Stomach (tissue), 19 donors: ENCODE measurements at places on chromosomes 2 and 18. TPM values are rescaled to one million over a fixed set of nuclear protein-coding genes. Genes with fewer than 3 reads are reported as not detected.

Gene ID2
- 255 TPM for total RNA-seq

Gene HOXD12
- not detected for total RNA-seq

Gene ALK
- not detected for total RNA-seq

Gene FAM228A
- not detected for total RNA-seq

Gene GPR75
- total RNA-seq = 2.7 TPM

Gene SLC4A5
- 2.5 TPM for total RNA-seq

Gene OR6B2
- total RNA-seq = not detected

Gene ALPI
- 1.4 TPM for total RNA-seq

Gene RIT2
- total RNA-seq = not detected

Gene ASXL3
- total RNA-seq = 1.2 TPM

Gene TXNDC9
- 19.1 TPM for total RNA-seq

Gene MAL
- total RNA-seq = 9.0 TPM

Gene CCDC141
- 12.5 TPM for total RNA-seq

Gene GALNT5
- total RNA-seq = 27.5 TPM

Gene INPP5D
- 9.0 TPM for total RNA-seq

Gene LTBP1
- 134 TPM for total RNA-seq

Gene LRP1B
- under 0.01 TPM for total RNA-seq

Gene ALLC
- not detected for total RNA-seq

DNA sequence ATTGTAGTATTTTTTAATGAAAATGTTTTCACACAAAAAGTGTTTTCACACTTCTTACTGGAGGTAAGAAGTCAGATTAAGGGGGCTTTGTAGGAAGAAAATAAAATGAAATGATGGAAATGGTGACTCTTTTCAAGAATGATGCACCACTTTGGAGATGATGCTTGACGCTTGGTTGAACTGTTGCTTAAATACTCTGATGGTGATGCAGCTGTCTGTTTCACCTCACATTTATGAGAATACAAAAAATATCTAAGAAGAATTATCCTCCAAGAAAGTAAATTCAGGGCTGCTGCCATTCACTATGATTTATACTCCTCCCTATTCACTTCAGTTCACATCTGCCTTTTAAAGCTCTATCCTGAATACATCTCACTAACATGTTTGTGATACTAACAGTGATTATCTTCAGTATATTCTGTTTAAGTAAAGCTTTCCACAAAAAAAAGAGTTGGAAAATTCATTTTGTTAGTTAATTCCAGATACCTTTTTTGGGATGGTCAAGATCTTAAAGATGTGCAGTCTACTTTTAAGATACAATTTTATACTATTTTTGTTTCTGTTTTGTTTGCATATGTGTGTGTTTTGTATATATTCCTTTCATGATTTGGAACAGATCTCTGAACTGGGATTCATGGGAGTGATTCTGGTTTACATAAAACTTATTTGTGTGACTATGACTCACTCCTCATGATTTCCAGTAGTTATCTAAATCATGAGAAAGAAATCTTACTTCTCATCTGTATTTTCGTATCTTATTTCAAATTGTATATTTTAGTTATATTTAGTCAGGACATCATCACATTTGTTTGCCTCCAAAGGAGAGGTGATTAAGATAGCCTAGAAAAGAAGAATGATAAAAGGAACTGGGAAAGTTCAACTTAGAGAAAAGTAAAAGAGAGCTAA, 53.1 kb downstream of the SLC39A10 start:
- DNase-seq = no peak

GRCh38 chr2:99569386-99569785, 79.6 kb upstream of the REV1 start:
- DNase-seq = no peak

- no peak for DNase-seq
These were observed 48.6 kb upstream of the ID2 start for GRCh38 chr2:8633186-8633734.

DNA sequence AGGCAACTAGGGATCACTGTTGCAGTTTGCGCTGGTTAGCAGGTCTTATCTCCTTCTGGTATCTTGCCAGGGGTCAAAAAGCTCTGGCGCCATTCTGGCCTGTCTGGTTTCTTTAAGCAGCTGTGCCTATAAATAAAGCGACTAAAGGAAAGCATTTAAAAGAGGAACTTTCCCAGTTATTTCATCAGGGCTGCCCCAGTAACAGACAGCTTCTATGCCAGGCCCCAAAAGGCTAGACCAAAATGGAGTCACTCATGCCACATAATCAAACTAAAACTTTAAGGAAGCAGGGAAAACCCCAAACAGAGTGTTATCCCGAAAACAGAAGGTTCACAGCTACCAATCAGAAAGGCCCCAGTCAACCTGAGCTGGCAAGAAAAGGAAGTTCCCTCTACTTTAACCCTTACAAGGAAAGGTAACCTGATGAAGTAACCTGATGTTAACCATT, 41.2 kb upstream of the HNRNPA3 start:
- peak; percentile 46 for DNase-seq

DNA sequence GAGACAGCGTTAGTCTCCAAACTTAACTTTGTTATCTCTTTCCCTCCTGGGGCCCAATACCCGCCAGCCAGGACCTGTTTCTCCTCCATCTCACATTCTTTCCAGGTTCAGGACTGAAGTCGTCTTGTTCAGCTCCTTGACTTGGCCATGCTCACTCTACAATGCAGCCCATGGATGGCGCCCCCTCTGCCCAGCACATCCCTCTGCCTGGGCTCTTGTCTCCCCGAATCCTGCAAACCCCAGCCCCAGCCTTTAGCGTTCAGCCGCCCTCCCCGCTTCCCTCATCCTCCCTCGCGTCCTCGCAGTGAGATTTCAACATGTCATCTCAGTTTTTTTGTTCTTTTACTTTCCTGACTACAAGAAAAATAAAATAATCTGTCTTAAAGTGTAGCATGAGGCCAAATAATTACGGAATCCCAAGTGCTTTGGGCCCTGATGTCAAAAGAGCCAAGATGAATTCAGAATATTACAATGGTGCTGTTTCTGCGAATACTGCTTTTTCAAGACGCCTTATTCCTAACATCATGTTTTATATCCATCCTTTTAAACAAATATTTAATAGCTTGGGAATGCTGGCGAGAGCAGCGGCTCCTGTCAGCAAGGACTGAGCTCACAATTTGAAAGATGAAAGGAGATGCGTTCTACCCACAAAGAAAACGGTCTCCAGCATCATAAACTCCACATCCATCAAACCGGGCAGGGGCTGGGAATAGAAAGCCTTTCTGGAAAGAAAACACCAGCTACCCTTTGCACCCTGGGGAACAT, 1.0 kb downstream of the FAM178B start:
- DNase-seq = no peak

DNA sequence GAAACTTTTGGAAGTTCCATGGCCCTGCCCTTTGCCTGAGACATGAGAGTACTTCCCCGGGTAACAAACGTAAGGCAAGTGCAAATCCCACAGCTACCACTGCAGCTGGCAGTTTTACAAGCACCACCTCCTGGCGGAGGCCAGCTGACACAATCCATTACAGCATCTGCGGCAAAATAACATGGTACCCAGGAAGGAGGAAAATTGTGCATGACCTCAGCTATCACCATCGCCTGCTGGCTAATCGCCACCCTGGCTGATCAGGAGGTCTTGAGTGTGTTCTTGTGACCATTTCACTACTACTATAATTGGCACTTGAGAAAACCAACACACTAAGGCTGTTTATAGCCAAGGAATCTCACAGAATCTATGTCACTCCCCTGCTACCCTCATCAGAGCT, 71.7 kb upstream of the SERPINE2 start:
- DNase-seq = no peak

DNA sequence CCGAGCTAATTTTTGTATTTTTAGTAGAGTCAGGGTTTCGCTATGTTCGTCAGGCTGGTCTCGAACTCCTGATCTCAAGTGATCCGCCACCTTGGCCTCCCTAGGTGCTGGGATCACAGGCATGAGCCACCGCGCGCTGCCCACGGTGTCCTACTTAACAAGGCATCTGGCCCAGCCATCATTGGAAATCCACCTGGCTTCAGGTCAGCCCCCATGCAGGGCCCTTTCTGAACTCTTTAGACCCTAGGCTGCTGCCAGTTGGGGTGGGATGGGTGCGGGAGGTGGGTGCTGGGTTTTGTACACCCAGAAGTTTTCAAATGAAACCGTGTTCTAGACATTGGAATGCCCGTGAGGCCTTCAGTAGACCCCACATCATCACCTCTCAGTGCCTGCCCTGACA, 26.6 kb upstream of the NT5DC4 start:
- DNase-seq = no peak

- no peak for DNase-seq
These were observed 20.0 kb downstream of the ELP2 start for GRCh38 chr18:36149514-36150289.

DNA sequence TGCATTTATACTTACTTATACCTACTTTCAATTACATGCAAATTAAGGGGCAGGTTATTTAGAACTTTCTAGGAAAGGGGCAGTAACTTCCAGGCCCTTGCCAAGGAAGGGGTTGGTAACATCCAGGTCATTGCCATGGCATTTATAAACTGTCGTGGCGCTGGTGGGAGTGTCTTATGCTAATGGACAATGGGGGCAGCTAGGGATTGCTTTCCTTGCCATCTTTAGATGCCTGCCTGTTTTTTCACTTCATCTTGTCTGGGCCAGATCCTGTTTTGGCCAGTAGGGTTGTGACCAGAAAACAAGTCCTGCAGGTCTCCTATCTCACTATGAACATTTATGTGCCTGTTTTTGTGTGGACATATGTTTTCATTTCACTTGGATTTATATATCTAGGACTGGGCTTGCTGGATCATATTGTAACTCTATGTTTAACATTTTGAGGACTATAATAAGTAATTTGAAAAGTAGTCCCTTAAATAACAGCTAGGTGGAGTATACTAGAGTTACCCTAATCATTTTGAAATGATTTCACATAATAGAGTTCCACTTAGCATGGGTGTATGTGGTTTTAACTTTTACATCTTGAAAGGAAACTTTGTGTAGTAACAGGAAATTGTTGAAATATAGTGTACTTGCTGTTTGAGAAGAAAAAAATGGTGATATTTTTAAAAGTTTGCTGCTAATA, 56.1 kb downstream of the LCLAT1 start:
- no peak for DNase-seq

GRCh38 chr2:179574061-179574519, 287.3 kb downstream of the ZNF385B start:
- no peak for DNase-seq

- no peak for DNase-seq
These were observed 215.2 kb downstream of the VAPA start for GRCh38 chr18:10128921-10129501.

DNA sequence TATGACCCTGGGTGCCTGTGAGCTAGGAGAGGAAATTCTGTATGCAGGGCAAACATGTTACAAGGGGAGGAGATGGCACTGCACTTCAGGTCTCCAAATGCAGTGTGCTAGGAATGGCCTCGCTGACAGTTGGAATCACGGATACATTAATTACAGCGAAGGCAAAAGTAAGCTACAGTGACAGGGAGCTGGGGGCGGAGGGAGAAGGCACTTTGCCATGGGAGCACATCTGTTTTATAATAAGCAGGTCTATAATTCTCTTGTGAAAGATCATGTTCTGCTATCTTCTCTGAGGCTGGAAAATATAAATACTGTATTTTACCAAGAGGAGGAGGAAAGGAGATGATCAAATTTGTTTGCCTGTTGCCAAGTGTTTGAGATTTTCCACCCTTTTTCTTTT, 56.3 kb upstream of the FZD5 start:
- DNase-seq = peak; percentile 73

DNA sequence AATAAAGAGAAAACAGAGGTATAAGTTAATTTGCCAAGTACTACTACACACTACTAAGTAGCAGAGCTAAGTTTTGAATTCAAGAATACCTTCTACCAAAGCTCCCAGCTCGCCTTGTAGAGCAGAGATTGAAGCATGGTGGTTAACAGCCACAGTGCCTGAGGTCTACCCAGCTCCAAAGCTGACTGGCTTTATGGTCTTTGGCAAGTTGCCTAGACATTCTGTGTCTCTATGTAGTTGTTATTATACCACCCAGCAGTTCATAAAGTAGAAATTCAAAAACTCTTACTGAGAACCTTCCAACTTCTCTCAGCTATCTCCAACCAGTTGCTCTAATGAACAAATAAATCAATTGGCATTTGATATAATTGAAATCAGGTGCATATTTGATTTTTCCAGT, 87.8 kb downstream of the PDE11A start:
- DNase-seq = peak; percentile 36

- peak; percentile 61 for DNase-seq
These were observed 46.9 kb upstream of the GREB1L start for GRCh38 chr18:21194871-21195771.

- DNase-seq = no peak
These were observed 68.7 kb downstream of the CABLES1 start for GRCh38 chr18:23203891-23204432.

GRCh38 chr2:84841577-84841976, 39.3 kb downstream of the TRABD2A start:
- no peak for DNase-seq

GRCh38 chr18:55265130-55265675, 305.9 kb upstream of the CCDC68 start:
- DNase-seq = no peak

DNA sequence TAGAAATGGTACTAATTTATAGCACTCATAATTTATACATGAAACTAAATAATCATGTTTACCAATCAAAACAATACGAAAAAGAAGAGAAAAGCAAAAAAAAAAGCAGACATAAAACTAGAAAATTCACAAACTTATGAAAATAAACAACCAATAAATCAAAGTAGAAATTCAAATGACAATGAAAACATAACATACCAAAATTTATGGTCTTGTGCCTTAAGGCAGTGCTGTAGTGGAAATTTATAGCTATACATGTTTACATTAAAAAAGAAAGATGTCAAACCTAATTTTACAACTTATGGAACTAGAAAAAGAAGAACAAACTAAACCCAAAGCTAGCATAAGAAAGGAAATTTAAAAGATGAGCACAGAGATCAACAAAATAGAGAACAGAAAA, 16.1 kb upstream of the SPR start:
- DNase-seq = no peak

- DNase-seq = no peak
These were observed 728.8 kb downstream of the CNTNAP5 start for GRCh38 chr2:124753842-124754241.

- DNase-seq = no peak
These were observed 100.6 kb downstream of the LAMA1 start for GRCh38 chr18:7017013-7017412.

- DNase-seq = peak; percentile 67
These were observed 129.2 kb downstream of the ETAA1 start for GRCh38 chr2:67526283-67526682.

- no peak for DNase-seq
These were observed 119.9 kb downstream of the PARD3B start for GRCh38 chr2:204665207-204665606.

GRCh38 chr18:61643884-61644647, 248.7 kb downstream of the RNF152 start:
- no peak for DNase-seq

GRCh38 chr2:134175834-134176233, 78.0 kb upstream of the MGAT5 start:
- no peak for DNase-seq

- DNase-seq = no peak
These were observed 1.5 kb upstream of the MPPE1 start for GRCh38 chr18:11909591-11910026.

- DNase-seq = no peak
These were observed 21.6 kb downstream of the TNS1 start for GRCh38 chr2:217981084-217981730.

GRCh38 chr2:165586019-165586418, 116.5 kb downstream of the CSRNP3 start:
- DNase-seq = no peak

GRCh38 chr2:70062270-70062669, 25.0 kb upstream of the PCBP1 start:
- DNase-seq = no peak

- no peak for DNase-seq
These were observed 58.4 kb downstream of the CELF4 start for GRCh38 chr18:37507239-37507638.
